Stimulated activated CD8-positive, alpha-beta memory T cell treated with anti-CD3 and anti-CD28 coated beads, Interleukin-15, amount 100 ng/mL, for 24 hours (primary cell): ENCODE measurements at places on chromosomes 2 and 18.

DNA sequence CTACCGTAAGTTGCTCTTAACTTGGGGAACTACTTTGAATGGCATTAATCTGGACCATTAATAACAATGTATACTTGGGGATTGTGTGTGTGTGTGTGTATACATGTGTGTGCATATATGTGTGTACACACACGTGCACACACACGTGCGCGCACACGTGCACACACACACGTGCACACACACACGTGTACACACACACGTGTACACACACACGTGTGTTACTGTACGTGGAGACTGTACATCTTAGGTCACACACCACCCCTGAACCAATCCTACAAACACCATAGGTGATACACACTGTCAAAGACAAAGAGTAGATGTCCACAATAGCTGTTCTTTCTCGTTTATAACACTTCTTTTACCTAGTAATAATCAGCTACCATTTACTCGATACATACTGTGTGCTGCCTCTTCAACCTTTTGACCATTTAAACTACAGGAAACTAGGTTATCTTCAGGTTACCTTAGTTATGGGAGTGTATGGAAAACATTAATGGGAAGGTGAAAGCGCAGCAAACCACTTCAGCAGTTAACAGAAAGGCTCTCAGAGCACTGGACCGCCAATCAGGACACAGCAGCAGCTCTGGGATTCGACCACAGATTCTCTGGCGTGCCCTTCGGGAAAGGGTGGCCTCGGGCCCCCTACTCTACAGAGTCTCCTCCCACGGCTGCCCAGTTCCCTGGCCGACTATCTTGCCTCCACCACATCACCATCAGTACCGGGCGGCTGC is 894 bp upstream of the GCC2 start:
- DNase-seq: no peak

DNA sequence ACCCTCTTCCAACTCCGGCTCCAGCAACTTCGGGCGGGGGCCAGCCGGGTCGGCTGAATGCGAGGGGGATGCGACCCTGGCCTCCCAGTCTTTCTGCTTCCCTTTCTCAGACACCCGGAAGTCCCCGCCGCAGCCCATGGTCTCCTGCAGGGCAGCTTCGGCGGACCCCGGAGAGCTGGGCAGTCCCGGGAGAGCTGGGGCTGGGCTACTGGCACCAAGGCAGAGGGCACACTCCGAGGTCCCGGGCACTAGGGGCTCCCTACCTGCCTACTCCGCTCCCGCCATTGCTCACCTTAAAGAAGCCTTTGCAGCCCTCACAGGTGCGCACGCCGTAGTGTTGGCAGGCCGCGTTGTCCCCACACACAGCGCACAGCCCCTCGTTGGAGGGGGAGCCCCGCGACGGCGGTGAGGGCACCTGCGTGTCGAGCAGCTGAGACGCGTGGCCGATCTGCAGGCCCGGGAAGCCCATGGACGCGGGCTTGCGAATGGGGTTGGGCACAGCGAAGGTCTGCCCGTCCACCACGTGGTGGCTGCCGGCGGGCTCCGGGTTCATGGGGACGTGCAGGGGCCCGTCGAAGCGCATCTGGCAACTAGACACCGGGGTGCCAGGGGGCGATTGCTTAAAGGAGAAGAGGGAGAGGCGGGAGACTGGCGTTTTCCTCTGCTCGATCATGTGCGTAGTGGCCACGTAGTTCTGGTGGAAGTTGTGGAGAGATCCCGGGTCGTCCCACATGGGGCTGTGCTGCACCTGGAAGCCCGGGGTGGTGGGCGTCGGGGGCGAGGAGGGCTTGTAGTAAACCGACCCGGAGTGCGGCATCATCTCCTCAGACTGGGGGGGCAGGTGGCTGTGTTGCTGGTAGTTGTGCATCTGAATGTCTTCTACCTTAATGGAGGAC is 3.2 kb downstream of the NR4A2 start:
- DNase-seq: no peak

DNA sequence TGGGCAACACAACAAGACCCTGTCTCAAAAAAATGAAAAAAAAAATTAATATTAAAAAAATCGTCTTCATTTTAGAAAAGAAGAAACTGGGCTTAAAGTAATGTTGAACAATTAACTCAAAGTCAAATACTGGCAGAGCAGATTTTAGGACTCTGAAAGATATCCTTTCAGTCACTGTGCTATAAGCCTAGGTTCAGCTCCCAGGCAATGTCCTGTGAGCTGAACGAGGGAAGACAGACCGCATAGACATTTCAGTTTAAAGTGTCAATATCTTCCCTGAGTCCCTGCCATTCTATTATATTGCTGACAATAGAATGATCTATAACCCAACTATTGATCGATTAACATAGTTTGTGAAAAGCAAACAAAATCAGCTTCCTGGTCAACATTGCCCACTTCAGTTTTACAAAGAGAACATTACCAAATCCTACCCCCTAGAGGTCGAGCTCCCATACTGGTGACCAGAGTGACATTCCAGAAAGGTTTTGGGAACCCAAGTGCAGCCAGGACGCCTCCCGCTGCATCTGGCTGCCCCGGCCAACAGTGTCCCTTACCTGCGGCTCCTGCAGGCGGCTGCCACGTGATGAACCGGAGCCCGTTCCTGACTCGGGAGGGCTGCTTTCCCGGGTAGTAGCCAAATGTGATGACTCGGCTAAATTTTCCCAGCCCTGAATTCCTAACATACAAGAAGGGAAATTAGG is 639 bp downstream of the MRO start:
- no peak for DNase-seq

- no peak for DNase-seq
These were observed 4.7 kb downstream of the CAPN10 start for GRCh38 chr2:240591226-240591625.

DNA sequence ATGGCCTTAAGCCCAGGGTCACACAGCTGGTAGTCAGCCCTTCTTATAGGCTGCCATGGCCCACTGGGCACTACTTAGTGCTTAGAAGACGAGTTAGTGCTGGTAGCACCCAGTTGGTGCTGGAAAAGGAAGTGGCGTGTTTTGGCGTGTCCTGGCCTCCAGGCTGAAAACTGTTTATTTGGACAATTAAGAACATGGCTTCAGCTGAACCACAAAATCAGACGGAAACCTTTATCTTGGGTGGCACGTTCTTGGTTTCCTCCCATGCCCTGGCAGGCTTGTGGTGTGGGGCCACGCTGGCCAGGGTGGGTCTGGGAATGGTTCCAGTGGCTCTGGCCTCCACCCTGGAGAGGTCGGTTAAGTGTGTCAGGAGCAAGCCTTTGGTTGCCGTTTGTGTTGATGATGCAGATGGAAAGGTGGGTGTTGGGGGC is 141.5 kb upstream of the HAAO start:
- DNase-seq: no peak

- no peak for DNase-seq
These were observed 38.9 kb downstream of the KLF7 start for GRCh38 chr2:207126724-207127308.

- DNase-seq: no peak
These were observed 82.1 kb downstream of the ETAA1 start for GRCh38 chr2:67479261-67479660.

DNA sequence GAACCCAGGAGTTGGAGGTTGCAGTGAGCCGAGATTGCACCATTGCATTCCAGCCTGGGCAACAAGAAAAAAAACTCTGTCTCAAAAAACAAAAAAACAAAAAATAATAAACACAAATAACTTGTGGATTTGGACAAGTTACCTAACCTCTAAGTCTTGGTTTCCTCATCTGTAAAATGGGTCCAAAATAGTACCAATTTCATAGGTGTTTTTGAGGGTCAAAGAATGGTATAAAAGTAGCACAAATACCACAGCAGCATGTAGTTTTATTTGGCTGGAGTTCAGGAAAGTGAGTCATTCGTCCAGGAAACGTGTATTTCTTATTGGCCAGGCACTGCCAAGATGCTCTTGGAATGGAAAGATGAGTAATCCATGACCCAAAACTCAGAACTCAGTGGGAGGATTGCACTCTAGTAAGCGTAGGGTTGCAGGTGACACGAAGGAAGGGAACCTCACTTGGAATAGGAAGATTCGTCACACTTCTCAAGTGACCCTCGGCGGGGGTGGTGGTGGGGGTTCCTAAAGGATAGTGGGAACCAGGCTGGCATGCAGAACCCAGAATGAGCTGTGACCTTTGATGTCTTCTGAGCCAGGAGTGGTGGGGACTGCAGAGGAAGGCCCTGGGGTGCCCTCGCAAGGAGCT is 24.4 kb downstream of the GRHL1 start:
- DNase-seq: no peak
